ENCODE measurements at places on chromosomes 3 and 15.

DNA sequence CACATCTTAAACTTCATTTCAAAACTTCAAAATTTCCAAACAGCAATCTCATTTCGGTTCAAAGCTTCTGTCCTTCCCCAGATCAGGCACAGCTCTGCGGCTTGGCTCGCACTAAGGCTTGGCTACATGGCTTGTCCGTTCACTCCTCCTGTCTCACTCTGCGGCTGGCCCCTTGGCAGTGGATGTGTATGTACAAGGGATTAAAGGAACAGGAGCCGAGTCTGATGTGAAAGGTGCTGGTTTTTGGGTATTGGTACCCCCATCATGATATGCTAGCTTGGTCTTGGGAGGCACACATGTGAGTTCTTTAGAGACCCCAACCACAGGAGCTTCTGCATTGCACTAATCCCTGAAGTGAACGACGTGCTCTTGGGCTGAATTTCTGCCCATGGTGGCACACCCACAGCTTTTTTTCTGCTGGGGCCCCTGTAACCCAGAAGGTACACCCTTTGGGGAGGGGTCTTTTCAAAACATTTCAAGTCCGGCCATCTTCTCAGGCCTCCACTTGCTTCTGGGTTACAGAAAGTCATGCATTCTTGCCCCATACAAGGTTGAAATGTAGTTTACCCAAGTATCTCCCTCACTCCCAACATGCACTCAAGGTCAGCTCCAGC lies 12.6 kb downstream of the TM6SF1 start:
- no peak for DNase-seq

DNA sequence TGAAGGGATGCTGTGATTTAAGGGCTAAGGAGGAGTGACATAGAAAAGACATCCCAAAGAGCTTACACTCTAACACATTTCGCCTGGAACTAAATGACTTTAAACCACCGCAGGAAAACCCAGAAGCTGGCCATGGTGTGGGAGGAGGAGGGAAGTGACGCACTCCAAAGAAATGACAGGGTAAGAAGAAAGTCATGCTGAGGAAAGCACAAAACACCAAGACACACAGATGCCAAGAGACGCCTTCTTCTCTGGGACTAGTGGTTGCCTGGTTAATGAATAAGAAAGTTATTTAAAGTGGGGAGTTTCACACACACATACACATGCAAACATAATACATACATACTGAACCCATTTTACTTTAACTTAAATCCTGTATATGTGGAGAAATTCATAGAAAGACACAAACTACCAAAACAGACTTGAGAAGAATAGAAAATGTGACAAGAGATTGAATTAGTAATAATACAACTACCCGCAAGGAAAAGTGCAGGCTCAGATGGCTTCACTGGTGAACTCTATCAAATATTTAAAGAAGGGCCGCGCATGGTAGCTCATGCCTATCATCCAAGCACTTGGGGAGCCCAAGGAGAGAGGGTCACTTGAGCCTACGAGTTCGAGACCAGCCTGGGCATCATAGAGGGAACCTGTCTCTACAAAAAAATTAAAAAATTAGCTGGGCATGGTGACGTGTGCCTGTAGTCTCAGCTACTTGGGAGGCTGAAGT lies 125.5 kb downstream of the NSMCE3 start:
- DNase-seq, result no peak

GRCh38 chr3:50192689-50193141 lies 1.3 kb downstream of the GNAT1 start:
- DNase-seq, result peak; percentile 68

- no peak for DNase-seq
These were observed 259.7 kb upstream of the TPM1 start for GRCh38 chr15:62782896-62783295.

DNA sequence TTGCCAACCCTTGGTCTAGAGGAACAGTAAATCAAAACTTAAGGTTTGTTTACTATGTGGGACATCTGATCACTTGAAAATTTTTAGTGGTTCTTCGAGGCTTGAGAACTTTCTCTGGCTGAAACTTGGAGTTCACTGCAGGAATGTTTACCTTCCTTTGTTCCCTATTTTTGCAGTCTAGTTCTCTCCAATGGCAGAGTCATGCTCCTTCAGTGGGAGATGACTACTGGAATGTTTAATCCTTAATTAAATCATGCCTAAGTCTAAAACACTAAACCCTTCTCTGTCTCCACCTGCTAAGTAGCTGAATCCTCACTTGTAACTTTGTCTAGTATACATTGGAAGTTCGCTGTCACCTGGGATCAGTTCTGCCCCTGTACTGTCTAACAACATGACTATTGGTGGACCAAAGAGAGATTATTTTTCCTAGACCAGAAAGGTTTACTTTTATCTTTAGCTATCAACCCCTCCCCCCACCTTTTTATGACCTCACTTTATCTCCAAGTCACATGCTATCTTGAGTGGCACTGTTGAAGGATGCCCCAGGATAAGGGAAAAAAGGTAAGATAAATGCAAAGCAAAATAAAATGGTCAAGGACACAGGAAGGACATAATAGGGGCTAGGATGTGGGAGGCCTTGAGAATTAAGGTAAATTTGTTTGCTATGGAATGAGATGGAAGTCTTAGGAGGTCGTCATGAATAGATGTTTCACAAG lies 1.2 kb upstream of the ZNF609 start:
- no peak for DNase-seq

All from renal cortex interstitium (tissue), 15 donors.